CD4-positive, CD25-positive, alpha-beta regulatory T cell (primary cell): ENCODE measurements at places on chromosomes 6 and 20.
A peak's percentile ranks its signal among the peaks of the same experiment; 100 is the strongest.

DNA sequence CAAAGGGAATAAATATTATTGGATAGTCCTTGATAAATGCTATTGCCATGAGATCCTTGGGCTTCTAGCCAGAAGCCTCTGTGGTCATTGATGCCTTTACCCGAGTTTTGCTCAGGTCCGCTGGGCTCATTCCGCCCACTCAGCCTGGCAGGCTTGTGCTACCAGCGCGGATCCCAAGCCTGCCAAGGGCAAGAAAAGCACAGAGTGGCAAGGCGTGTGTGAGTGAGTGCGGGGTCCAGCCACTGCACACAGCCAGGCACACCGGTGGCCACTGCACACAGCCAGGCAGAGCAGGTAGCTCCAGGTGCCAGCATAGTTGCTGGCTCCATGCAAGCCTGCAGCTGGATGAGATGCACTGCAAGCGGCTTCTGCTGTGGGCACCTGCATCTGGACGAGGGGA lies 38.7 kb downstream of the STK38 start:
- no peak for DNase-seq

DNA sequence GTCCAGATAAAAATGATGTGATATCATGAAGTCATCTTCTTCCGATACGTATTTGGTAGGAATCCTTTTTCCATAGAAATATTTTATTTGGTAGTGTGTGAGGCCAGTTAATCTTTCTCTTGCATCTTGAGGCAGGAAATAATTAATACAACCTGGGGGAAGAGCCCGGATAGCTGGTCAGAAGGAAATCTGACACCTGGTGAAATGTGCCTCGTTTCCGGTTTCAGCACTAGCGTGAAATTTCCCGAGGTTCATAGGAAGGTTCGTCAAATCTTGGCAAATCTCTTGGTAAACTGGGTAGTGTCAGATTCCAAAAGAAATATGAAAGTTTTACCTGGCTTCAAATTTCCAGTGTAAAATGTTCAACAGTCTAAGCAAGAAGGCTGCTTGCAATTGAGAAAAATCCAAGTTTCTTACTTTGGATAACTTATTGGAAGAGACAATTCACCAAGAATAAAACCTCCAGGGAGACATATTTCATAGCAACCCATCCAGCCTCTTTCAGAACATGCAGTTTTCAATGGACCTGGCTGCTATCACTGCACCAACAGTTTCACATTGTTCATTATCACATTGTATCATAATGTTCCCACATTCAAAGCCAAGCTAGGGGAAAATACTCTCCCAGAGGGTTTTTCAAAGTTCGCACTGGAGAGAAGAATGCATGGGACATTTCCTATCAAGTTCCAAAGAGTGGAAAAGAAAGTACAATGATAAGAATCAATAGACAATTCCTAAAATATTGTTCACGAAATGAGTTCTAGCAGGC lies 454.5 kb upstream of the CITED2 start:
- no peak for DNase-seq

DNA sequence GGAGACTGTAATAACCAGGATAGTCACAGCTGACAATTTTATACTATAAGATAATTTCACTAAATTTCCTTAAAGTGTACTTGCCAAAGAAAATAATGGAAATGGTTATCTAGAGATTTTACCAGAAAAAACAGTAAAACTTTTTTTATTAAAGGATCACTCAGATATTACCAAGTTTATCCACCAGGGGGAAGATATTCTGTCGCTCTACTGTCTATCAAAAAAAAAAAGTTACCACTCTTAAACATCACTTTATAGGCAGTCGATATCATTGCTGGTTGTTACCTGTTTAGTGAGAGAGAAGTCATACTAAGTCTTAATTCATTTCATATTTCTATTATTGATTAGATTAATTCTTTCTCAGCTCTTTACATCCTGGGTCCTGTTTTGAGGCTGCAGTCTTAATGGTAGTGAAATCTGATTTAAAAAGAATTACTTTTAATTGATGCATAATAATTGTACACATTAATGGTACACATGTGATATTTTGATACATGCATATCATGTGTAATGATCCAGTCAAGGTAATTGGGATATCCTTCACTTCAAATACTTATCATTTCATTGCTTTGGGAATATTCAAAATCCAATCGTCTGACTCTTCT lies 18.9 kb downstream of the L3MBTL3 start:
- no peak for DNase-seq

DNA sequence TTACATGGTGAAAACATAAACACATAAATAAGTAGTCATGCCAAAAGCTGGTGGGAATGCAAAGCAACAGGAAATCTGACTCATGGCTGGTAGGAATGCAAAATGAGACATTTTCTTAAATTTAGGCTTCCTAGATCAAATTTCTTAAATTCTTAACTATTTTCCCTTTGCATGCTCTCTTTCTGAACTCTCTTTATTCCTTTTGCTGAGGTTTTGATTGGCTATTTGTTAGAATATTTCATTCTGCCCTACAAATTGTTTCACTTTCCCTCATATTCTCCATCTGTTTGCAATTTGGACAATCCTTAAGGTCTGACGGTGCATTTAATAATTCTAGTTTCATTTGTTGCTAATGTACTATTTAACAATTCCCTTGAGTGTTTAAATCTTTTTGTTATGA lies 437.5 kb upstream of the RGS17 start:
- DNase-seq = no peak

DNA sequence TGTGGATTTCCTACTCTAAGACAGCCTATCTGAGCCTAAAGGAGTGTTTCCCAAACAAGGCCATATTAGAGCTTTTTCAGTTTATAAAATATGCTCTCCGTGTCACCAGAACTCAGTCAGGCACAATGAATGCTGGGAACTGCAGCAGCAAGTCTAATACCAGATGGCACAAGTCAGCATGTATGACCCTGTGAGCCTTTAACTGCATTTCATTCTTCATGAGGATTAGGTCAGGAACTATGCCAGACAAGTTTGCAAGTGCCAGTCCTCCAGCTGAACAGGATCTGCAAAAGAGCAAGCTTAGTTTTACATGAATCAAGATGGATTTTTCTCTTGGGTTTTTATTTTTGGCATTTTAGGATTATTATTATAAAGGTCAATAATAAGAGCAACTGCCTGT lies 66.7 kb upstream of the SAMD5 start:
- DNase-seq = no peak

GRCh38 chr6:20706238-20706938 lies 172.1 kb downstream of the CDKAL1 start:
- DNase-seq = no peak

- no peak for DNase-seq
Observed at GRCh38 chr6:112710710-112711109, 363.6 kb downstream of the RFPL4B start.

DNA sequence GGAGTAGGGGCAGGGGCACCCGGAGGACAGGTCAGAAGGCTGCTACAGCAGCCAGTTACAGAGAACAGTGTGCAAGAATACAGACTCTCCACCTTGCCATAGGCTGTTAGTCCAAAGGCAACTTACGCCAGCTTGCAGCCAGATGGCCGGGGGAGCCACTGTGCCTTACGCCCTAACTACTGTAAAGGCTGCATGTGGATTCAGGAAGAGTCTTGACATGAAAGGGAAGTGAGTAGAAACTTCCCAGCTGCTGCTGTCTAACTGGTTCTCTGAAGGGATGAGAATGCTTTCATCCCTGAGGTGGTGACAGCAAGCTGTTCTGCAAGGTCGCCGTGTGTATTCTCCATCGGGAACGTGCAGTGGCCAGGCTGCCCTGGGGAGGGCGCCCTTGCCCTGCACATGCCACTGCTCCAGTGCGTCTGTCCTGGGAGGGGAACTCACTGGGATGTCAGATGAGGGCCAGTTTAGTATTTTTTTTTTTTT lies 46.1 kb downstream of the LYRM4 start:
- DNase-seq = no peak

DNA sequence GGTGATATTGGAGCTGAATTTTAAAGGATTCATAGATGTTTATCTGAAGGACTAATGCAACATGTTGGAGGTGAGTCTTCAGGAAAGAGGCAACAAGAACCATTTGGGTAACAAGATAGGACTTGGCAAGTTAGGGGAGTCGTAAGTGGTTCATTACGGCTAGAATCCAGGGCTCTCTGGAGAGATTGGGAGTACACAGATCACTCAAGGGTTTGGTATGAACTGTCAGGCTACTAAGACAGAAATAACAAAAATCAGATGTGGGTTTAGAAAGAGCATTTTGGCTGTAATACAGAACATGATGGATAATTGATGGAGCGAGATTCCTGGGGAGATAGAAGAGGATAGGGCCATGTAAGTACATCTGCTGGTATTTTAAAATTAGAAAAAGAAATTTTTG lies 86.3 kb upstream of the ESR1 start:
- no peak for DNase-seq

GRCh38 chr6:5481033-5481432 lies 219.7 kb downstream of the FARS2 start:
- DNase-seq = no peak

GRCh38 chr6:25088513-25088912 lies 152.8 kb upstream of the RIPOR2 start:
- DNase-seq = no peak

- no peak for DNase-seq
Observed at GRCh38 chr6:125584468-125584939, 164.9 kb upstream of the HEY2 start.

GRCh38 chr6:49698478-49698877 lies 14.9 kb downstream of the CRISP2 start:
- DNase-seq = no peak

- DNase-seq = peak; percentile 48
Observed at GRCh38 chr20:38633577-38634093, 32.0 kb downstream of the ARHGAP40 start.

- DNase-seq = no peak
Observed at GRCh38 chr6:3301506-3301905, 42.8 kb downstream of the PSMG4 start.

DNA sequence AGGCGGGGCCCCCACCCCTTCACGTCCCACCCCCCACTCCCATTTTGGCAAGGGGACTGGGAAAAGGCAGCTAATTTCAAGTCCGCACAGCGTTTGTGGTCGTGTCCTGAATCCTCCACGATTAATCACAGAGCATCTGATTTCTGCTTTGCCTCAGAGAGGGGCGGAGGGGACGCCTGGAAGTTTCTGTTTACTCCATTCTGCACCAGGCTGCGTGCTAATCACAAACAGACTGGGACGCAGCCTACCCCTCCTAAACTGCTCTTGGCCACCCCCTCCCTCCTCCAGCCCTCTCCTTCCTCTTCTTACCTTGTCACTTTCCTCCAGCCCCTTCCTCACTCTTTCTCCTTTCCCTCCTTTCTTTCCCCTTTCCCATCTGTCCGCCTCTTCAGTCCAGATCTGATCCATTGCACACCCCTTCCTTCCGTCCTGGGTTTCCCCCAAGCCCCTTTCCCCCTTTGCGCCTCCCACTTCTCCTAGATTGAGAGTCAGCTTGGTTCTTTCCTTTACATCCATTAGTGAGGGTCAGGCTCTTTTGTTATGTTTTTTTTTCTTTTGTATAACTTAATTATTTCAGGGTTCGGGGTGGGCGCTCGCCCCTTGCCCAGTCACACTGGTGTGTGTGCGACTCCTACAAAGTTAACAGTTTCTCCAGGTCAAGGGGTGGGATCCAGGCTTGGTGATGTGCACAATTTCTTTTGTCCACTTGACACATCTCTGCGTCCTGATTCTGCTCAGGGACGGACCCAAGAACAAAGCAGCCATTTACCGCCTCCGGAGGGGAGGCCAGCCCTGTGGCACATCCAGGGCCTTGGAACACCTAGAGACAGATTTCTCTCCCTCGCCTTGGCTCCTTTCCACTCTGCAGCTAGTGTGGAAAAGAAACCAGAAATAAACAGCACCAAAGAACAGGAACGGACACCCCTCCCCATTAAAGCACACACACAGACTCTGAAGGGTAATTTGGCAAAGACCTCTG lies 520 bp upstream of the RIPOR3 start:
- no peak for DNase-seq

GRCh38 chr6:14216946-14217684 lies 99.5 kb downstream of the CD83 start:
- no peak for DNase-seq

GRCh38 chr20:39050555-39050902 lies 88.4 kb downstream of the DHX35 start:
- no peak for DNase-seq

- no peak for DNase-seq
Observed at GRCh38 chr6:81838031-81838430, 85.5 kb upstream of the TENT5A start.

- peak; percentile 29 for DNase-seq
Observed at GRCh38 chr20:17617212-17617867, 47.5 kb downstream of the DSTN start.

- no peak for DNase-seq
Observed at GRCh38 chr6:164660781-164661180, 648.6 kb downstream of the C6orf118 start.
